ENCODE measurements at places on chromosomes 2 and 18.
A peak's percentile ranks its signal among the peaks of the same experiment; 100 is the strongest.

- DNase-seq: no peak
These were observed 4.5 kb downstream of the PCBP1 start for GRCh38 chr2:70091816-70092215.

GRCh38 chr2:120227111-120227991, 4.2 kb upstream of the TMEM185B start:
- DNase-seq: no peak

GRCh38 chr2:120669121-120669952, 66.3 kb upstream of the GLI2 start:
- DNase-seq: no peak

DNA sequence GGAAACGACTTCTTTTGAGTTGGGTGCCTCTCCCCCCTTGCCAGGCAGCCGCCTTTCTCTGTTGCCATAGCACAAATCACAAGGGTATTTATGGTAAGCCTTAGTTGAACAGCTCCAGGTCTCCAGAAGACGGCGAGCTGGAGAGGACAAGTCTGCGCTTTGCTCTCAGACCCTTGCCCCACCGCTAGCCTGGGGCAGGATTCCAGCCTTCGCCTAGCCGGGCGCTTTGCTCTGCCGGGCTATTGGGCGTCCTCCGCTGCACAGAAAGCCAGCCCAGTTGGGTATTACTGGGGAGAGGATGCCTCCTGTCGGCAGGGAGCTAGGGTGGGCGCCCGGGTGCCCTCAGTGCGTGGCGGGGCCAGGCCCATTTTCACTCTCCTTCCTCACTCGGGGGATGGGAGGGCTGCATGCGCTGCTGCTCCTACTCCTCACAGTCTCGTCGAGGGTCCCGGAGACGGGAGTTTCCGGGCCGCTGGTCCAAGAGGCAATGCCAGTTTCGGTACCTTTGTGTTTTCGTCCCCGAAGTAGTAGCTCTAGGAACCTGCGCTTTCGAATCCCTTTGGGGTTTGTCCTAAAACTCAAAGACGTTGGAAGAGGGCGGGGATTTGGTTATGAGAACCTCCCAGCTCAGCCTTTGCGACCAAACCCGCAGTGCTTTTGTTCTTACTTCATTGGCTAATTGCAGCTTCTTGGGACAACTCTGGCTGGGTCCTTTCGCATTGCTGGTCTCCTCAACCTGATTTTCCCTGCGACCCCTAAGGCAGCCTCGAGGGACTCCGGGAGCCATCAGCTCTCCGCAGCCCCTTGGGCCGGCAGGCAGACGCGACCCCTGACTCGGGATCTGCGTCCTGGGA, 3.6 kb upstream of the DLX2 start:
- DNase-seq: no peak

- DNase-seq: no peak
These were observed 355.0 kb downstream of the RNF144A start for GRCh38 chr2:7272210-7272609.

DNA sequence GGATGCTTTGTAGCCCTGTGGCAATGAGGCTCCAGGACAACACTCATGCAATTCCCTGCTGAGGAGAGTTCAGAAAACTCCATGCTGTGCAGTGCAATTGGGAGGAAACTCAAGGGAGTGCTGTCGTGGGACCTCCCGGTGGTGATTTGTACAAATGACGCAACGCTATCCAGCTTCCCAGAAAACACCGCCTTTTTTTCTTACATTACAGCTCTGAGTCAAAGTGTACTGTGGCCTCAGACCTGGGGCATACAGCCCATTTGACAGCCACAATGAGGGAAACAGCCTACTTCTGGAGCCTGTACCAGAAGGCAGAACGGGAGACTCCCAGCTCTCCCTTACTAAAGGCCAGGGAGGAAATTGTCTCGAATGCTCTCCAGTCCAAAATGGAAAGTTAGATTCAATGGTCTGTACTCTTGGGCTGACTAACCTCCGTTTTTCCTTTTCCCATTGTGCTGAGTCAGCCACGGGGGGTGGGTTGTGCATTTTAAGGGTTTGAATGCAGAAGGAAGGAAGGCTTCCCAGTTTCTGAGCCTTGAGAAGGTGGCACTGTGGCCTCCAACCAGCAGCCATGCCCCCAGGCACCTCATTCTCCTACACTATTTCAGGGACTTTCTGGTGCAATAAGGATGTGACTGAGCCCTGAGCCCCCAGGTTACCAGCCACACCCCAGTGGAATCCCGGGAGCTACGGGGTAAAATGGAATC, 16.4 kb upstream of the CYP1B1 start:
- no peak for DNase-seq

GRCh38 chr2:239137898-239138283, 262.9 kb downstream of the HDAC4 start:
- no peak for DNase-seq

DNA sequence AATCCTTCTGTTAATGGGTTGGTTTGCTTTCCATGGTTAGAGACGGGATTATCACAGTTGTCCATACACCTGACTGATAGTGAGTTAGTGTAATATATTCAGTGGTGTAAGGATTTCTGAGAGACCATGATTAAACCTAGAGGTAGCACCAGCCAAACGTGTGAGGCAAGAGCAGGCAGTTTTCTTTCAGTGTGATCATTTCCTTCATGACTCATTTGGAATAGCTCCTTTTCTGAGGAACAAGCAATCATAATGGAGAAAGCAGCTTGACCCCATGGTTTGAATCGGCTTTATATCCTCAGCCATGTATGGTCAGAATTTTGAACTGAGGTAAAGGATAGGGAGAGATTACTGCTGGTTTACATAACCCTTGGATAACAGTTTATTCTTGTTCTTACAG, 2.9 kb downstream of the MXD1 start:
- no peak for DNase-seq

DNA sequence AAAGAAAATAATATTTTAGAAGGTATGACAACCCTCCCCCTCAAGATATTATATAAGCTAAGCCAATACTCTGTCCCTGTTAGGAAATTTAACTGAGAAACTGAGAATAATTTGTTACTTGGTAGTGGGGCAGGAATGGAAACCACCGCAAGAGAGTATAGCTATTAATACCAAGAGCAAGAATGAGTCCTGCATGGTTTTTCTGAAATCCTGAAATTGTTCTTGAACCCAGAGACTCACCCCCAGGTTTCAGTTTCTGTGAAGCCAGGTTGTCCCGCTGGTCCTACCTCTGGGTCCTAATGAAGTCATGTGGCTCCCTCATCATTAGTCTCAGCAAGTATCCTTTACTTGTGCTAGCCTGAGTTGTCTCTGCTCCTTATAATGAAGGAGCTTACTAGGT, 671.0 kb upstream of the ACVR2A start:
- DNase-seq: no peak

DNA sequence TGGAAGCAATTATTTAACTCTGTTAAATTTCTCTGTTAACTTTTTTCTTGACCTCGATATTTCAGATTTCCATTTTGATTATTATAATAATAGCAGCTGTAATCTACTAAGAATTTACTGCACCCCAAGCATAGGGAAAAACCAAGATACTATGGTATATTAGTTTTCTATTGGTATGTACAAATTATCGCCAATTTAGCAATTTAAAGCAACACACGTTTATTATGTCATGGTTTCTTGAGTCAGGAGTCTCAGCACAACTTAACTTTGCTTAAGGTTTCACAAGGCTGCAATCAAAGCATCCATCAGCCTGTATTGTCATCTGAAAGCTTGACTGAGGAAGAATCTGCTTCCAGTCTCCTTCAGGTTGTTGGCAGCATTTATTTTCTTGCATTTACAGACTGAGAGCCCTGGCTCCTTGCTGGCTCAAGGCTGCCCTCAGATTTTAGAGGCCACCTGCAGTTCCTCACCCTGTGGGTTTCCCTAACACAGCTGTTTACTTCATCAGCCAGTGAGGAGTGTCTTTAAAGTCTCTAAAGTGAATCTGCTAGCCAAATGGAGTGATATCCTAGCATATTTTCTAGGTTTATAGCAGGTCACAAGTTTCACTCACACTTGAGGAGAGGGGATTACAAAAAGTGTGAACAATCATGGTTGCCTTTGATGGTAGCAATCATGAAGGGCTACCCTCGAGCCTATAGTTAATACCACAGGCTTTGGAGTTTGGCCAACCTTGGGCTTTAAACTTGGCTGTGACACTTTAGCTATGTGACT, 4.4 kb upstream of the VPS54 start:
- DNase-seq: no peak

GRCh38 chr2:127157114-127157513, 50.2 kb upstream of the BIN1 start:
- no peak for DNase-seq

GRCh38 chr2:42977270-42978174, 185.1 kb upstream of the HAAO start:
- DNase-seq: no peak

GRCh38 chr2:185221-185620, 78.6 kb downstream of the SH3YL1 start:
- no peak for DNase-seq

DNA sequence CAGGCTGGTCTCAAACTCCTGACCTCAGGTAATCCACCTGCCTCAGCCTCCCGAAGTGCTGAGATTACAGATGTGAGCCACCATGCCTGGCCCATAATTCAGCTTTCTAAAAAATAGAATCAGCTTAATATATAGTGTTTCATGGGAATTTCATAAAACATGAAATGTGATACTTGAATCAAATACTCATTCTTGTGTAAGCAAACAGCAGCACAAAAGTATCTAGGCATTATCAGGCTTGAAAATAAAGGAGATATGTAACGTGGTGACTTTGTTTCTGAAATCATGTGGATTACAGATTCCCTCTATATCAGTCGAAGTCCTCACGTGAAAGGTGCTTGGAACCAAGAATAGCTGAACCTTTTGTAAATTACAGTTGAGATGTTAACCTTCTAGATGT, 229.1 kb downstream of the FHOD3 start:
- no peak for DNase-seq

DNA sequence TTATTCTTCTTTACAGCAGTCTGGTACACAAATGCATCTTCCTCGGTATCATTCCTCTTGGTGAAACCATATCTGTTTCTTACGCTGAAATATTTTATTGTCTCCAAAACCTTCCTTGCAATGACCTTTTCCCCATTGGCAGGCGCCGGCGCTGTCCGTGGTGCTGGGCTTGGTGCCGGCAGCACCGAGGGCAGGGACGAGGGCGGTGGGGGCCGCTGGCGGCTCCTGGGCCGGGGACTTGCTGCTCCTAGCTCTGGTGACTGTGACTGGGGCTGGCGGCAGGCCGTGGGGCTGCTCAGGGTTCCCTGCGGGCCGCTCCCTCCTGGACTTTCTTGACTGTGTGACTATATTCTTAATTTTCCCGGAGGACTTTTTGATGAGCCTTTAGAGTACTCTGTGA, 72.5 kb downstream of the GPR39 start:
- no peak for DNase-seq

GRCh38 chr2:11515490-11515981, 18.3 kb upstream of the GREB1 start:
- DNase-seq: no peak

DNA sequence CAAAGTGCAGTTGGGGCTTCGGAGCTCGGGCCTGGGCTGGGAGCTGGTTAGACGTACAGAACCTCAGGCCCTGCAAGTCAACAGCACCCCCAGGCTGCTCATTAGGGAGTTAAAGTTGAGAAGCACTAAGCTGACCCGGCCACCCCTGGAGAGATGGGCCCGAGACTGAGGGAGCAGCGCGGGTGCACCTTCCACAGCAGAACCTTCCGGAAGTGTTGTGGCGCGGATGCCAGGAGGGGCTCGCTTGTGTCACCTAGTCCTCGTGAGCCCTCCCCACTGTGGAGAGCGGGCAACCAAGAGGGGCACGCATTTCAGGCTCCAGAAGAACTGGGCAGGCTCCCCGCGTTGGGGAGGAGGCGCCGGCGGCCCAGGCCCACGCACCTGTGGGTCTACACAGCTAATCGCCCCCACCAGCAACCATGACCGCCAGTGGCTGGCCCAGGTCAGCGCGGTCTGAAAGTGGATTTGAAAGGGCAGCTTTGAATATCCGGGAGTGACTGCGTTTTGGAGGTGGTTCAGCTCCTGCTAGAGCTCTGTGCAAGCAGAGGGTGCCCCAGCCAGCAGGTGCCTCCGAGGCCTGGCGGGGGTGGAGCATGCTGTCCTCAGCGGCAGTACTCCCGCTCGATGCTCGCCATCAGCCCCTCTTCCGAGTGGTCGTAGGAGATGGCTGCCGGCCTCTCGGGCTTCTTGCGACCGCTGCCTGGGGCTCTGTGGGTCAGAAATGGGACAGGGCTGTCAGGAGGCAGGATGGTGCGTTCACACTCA, 15.1 kb downstream of the KLF11 start:
- no peak for DNase-seq

- DNase-seq: no peak
These were observed 226.7 kb upstream of the MC4R start for GRCh38 chr18:60599267-60599666.

GRCh38 chr18:58268849-58269248, 224.8 kb downstream of the NEDD4L start:
- no peak for DNase-seq

DNA sequence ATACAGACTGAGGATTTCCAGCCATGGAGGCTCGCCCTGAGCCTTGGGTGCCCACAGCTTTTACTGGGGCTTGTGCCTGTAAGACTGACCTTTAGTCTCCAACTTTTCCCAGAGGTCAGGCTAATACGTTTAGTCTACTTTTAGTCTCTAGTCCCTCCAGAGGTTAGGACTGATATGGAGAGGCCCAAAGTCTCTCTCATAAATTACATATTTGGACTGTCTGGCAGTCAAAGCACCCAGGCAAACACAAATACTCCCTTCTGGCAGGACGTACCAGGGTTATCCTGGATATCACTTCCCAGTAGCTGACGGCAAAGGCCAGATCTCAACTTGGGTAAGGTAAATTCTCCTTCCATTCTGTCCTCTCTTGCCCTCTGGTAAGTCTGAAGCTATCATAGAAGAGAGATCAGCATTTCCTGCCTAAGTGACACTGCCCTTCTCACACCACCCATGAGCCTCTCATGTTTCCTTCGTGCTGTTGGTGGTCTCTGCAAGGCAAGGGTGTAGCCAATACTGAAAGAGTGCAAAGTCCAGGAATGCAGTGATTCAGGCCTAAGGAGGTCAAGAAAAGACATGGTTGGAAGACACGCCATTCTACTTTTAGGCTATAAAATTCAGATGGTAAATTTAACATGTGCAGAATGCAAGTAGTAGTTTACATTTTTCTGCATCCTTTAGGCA, 69.3 kb upstream of the NEDD4L start:
- DNase-seq: no peak

- peak; percentile 83 for DNase-seq
These were observed 8.8 kb downstream of the RALB start for GRCh38 chr2:120261387-120262006.

GRCh38 chr2:56082665-56083064, 101.1 kb upstream of the CCDC85A start:
- no peak for DNase-seq

GRCh38 chr2:47026748-47027534, 111.3 kb upstream of the MCFD2 start:
- no peak for DNase-seq

GRCh38 chr2:46461011-46461674, 18.2 kb upstream of the TMEM247 start:
- peak; percentile 64 for DNase-seq

All from stimulated activated naive B cell treated with anti-CD40 and anti-IgM and Interleukin-4, amounts not matched to agents 10 μg/mL and 1 μg/mL and 100 μg/mL, for 72 hours (primary cell).